ENCODE measurements at places on chromosomes 16 and 17.

- DNase-seq = no peak
Measured at GRCh38 chr16:61969077-61969382, 67.2 kb downstream of the CDH8 start.

- DNase-seq = no peak
Measured at GRCh38 chr17:62800585-62800984, 7.5 kb downstream of the MARCHF10 start.

- peak; percentile 38 for DNase-seq
Measured at GRCh38 chr16:85029408-85029784, 1.8 kb downstream of the KIAA0513 start.

DNA sequence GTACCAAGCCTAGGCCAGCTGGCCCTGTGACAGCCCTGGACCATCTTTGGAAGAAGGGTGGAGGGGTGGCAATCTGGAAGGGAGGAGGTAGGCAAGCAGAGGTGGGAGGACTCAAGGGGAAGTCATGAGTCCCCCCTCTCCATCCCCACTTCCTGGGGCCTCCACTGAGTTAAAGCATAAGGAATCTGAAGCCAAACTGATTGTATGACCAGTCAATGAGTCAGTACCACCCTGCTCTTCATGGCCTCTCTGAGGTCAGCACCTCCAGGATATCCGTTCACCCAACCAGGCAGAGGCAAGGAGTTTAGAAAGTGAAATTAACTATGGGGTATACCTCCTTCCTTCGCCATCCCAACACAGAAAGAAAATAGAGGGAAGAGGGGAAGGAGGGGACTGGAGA, 272.7 kb downstream of the SOX9 start:
- no peak for DNase-seq

DNA sequence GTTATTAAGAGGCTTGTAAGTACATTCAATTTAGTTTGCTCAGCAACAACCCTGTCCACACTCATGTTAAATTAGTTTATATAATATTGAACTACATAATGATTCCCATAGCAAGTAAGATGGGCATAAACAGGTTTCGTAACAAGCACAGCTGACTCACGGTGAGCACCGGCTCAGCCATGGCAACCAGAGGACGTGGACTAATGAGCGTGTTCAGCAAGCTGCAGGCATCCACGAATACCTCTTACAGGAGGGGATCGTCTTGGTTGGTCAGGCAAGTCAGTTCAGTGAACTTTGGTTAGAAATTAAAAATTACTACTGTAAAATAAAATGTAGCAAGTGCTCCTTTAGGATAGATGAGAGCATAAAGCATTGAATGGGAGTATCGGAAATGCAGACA, 58.4 kb downstream of the ELAC2 start:
- no peak for DNase-seq

GRCh38 chr17:7915179-7915610, 894 bp downstream of the RNF227 start:
- no peak for DNase-seq

GRCh38 chr16:65793781-65794180, 572.7 kb upstream of the CDH5 start:
- no peak for DNase-seq

DNA sequence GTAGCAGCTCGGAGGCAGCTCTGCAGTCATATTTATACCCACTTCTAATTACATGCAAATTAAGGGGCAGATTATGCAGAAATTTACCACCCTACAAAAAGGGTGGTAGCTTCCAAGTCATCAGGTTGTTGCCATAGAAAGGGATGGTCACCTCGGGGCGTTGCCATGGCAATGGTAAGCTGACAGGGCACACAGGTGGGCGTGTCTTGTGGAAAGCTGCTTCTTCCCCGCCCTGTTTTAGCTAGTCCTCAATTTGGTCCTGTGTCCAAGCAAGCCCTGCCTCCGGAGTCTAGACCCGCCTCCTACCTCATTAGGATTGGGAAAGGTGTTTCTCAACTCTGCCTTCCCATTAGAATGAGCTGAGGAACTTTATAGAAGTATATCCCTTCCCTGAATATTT, 98.7 kb downstream of the HS3ST2 start:
- DNase-seq = no peak

DNA sequence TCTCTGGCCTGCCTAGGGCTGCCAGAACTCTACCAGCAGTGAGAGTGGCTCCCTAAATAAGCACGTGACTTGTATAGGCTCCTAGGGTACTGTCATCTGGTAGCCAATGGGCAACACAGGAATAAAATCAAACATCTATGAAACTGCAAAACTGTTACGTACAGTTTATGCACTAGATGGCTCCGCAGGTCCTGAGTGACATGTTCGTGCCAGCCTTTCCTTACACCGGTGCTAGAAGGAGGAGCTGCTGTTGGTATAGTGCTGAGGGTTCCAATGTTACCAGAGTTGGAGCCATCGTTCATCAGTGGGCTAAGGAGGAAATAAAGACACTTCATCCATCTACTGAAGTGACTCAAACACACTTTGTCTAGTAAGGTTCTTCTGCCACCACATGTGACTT, 63.2 kb upstream of the TRAP1 start:
- no peak for DNase-seq

- no peak for DNase-seq
Measured at GRCh38 chr16:55991843-55992242, 116.7 kb upstream of the CES5A start.

DNA sequence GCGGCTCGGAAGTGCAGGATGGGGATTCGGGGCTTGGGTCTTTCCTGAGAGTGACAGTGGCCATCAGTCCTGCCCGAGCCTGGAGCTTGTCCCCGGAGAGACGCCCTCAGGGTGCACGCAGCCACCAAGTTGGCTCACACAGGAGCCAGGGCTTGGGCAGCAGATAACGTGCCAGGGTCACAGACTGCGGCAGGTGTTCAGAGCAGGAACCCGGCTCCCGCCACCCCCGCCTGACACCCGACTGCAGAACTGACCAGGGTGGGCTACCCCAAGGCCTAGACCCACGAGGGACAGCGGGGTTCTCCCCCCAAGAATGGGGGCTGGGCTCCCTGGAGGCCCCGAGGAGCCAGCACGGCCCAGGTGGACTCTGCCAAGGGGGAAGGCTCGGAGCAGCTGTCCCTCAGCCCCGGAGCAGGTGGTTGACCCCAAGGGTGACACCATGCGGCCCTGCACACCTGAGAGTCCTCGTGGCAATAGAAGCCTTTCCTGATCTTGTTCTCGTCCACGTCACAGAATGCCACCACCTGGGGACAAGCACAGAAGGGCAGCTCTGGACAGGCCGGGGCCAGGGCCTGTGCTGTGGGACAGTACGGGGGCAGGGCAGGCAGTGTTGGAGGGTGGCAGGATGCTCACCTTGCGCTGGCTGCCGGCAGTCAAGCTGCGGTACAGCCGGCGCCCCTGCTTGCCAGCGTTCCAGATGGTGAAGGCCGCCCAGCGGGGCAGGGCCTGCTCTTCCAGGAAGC, 117.1 kb upstream of the ZNF750 start:
- no peak for DNase-seq

DNA sequence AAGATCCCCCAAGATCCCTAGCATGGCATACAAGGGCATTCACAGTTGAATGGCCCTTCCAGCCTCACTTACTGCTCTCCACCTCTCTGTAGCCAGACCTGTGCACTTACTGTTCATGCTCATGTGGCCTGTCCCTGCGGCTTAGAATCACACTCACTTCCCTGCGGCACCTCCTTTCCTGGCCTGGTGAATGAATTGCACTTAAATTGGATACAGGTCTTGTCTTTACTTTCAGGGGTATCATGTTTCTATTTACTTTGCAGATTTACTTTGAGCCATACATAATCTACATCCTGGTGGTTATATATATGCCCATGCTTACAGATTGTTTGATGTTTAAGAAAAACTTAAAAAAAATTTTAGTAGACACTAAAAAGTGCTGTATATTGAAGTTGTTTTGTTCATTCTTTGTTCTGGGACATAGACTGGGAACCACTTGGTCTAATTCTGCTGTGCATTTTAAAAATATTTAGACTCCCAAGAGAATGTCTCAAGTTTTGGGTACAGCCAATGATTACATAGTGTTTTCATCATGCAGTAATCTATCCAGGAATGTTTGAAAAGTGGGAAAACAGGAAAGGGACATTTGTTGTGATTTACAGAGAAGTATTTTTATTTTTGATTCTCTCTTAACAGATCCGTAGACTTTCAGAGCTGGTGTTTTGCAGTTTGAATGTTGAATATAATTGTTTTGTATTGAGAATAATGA, 63.9 kb downstream of the NUP88 start:
- no peak for DNase-seq

DNA sequence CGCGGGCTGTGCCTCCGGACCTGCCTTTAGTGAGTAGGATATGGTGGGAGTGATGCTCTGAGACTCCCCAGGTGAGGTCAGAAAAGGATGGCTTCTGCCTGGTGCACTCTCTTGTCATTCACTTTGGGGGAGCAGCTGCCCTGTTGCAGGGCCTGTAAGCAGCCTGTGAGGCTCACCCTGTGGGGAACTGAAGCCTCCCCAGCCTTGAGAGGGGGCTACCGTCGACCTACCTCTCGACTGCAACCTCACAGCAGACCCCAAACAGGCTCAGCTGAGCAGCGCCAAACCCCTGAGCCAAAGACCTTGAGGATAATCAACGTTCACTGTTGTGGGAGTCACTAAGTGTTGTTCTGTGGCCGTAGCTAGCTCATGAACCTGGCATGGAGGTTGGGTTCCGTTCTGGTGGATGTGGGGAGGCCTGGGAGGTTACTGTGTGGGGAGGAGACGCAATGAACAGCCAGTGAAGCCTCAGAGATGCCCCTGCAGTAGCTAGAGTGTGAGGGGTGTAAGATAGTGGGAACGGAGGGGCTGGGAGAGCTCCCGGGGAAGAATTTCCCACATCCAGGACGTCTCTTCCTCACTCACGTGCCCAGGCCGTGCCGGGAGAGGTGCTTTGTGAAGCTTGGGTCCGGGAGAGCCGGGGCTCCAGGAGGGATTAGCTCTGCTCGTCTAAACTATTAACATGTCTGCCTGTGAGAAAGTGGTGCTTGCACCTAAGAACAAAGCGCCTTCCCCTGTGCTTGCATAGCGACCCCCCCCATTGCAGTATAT, 38.8 kb downstream of the METRNL start:
- no peak for DNase-seq

- no peak for DNase-seq
Measured at GRCh38 chr17:3927628-3928340, 11.5 kb upstream of the P2RX1 start.

GRCh38 chr17:77451245-77451893, 310.6 kb downstream of the SEC14L1 start:
- DNase-seq = peak; percentile 91

DNA sequence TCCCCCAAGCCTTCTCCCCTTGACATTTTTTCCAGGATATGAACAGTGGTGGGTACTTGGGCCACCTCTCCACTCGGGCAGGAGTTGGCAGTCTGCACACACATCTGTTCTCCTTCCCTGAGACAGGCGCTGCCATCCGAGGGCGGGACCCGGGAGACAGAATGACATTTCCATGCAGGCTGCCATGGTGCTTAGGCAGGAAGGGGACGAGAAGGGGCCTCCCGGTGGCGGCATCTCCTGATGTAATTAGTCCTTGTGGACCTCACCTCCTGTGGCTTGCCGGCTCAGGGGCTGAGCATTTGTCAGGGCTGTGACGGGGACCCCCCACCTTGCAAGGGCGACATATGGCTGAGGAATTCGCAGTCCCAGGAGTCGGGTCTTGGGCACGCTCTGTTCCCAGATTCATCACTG, 197.2 kb downstream of the FOXL1 start:
- DNase-seq = no peak

GRCh38 chr16:6018848-6019489, 921.4 kb upstream of the EEF2KMT start:
- DNase-seq = peak; percentile 47

DNA sequence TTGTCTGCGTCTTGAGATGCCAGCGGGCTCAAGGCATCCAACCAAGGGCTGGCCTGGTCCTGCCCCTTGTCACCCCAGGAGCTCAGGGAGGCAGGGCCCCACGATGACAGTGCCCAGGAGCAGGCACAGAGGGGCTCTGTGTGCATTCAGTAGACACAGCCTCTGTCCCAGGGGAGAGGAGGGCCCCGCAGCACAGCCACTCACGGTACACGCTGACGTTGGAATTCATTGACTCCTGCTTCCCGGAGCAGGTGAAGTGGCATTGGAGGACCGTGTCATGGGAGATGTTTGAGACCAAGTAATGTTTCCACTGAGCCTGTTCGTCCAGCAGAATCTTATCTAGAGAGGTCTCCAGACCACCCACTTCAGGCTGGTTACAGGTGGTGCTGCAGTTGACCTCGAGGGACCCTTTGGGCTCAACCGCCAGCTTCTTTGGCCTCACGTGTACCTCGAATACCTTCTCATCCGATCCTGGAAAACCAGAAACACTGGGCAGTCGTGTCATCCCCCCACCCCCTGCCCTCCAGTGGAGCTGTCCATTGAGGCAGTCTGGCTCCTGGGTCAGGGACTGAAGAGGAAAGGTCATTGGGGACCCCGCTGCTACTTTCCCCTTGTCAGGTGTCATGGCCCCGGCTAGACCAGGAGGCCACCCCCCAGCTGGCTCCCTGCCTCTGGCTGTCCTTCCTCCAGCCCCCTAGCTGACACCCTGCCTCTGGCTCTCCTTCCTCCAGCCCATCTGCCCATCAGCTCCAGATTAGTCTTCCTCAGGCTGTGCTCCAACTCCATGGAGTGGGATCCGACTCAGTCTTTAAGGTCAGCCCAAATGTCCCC, 7.0 kb downstream of the PRR29 start:
- DNase-seq = no peak

DNA sequence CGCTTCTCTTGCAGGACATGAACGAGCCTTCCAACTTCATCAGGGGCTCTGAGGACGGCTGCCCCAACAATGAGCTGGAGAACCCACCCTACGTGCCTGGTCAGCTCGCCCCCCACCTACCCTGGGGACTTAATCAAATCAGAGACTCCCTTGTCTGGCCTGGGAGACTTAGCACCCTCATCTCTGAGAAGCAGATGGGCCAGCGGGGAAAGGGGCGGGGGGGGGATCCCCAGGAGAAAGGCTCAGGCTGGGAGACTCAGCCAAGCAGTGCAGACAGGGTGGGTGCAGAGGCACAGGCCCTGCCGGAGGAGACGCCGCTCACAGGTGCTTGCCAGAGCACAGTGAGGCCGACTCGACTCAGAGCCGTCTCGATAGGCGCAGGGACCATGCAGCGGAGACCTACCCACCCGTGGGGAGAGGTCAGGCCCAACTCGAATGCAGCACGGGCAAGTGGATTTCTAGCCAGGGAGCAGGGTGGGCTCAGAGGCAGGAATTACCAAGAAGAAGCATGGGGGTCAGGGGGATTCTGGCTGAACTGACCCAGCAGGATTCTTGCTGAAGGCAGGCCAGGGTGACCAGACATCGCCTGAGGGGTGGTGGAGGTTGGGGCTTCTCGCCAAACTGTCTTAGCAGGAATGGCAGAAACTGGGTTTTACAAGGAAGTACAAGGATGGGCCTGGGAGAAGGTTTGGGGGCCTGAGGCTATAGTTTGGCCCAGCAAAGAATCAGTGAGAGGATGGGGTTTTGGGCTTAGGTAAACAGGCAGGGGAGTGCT, 9.7 kb downstream of the GAA start:
- no peak for DNase-seq

DNA sequence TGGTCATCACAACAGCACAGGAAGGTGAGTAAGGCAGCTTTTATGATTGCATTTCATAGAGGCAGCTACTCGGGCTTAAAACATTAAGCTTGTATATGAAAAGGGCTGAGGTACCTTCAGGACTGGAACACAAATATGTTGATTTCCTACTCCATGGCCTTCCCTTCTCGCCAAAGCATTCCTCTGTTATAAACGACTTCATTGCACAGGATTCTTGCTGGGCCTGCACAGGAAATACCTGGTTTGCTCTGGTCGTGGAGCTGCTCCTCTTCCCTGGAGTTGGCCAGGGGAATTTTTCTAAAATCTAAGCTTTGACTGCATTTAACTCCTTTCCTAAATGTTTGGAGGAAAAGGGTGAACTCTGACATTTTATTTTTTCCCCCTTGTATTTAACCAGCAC, 49.0 kb downstream of the CHD9 start:
- no peak for DNase-seq

GRCh38 chr17:15393414-15393813, 52.0 kb upstream of the TEKT3 start:
- no peak for DNase-seq

All from head of caudate nucleus (tissue), 42 donors.